T-helper 1 cell (primary cell): ENCODE measurements at places on chromosomes 11 and 22.

- no peak for DNase-seq
Observed at GRCh38 chr11:119359365-119360214, 13.1 kb upstream of the MFRP start.

DNA sequence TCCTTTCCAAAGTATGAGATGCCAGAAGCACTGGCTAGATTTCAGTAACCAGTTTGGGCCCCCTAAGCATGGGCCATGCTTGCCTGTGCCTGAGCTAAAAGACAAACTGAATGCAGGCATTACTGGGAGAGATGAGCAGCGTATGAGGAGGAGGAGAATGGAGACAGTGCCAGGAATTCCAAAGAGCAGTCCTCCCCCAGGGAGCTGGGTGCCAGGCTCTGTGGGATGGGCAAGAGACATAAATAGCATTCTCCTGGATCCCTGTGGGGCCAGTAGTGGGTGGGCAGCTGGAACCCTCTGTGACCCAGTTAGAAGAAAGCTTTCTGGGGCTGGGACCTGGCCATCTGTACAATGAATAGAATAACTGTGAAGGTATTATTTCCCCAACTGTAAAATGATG lies 235.6 kb downstream of the KCNA4 start:
- DNase-seq: no peak

DNA sequence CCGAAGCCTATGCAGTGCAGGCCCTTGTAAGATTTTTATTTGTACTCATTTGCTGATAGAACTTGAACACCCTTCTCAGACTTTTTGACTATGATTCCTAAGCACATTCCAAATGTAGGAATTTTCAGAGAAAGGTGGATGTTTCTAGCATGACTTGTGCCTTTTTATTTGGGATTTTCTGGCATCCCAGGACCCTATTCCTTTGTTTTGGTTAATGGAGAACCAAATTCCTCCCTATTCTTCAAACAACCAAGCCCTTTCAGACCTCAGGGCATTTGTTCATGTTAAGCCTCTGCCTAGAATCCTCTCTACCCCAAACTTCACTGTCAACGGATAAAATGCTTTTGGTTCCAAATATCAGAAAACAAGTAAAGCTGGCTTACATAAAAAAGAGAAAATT lies 371.1 kb downstream of the DDX10 start:
- DNase-seq: no peak

- peak; percentile 20 for DNase-seq
Observed at GRCh38 chr11:125429174-125429707, 66.8 kb downstream of the FEZ1 start.

GRCh38 chr11:131033151-131033651 lies 116.9 kb upstream of the SNX19 start:
- DNase-seq: no peak

DNA sequence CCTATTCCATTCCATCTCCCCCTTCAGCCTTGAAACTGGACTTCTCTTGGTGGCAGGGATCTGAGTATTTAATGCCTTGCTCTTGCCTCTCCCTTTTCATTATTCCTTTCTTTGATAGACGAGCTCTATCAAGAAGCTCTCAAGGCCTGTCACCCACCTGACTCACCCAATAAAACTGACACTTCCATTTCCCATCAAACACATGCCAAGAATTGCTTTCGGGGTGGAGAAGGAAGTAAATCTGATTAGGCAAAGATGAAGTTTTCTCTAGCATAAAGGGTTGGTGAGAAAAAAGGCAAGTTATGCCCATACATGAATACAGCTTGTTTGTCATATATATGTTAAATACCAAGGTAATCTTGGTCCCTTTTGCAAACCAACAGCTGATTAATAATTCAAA lies 34.9 kb upstream of the MYEOV start:
- no peak for DNase-seq

DNA sequence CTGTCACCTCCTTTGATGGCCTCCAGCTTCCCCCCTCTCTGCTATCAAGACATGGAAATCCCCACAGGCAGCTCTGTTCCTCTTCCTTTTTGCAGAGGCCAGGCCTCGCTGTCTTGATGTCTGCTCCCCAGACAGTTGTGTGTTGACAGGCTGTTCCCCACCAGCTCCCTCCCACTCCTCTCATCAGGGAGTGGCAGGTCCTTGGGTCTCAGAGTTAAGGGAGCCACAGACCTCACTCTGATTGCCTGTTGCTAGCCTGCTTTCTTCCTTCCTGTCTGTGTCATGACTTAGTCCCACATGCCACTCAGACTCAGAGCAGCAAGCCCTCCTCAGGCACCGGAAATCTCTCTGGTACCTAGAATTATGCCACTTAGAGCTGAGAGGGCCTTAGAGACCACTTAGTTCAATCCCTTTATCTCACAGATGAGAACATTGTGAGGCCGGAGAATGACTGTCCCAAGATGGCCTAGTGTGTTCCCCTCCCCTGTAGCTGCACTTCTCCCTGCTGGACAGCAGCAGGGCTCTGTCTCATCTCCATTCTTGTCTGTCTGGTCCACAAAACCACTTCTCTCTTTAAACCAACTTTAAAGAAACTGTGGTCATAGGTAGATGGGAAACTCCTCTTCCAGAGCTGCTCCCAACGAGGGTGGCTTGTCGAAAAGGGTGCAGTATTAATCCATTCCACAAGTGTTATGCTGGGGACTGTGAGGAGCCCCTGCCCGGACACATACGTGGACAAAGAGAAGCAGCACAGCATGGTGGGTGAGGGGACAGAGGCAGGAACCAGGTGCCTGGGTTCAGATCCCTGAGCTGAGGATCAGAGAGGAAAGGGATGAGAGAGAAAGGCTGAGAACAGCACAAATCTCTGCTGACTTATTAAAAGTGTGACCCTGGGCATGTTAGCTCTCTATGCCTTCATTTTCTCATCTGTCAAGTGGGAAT lies 4.2 kb downstream of the AMPD3 start:
- peak; percentile 61 for DNase-seq

GRCh38 chr22:32880505-32880892 lies 79.0 kb downstream of the TIMP3 start:
- no peak for DNase-seq

DNA sequence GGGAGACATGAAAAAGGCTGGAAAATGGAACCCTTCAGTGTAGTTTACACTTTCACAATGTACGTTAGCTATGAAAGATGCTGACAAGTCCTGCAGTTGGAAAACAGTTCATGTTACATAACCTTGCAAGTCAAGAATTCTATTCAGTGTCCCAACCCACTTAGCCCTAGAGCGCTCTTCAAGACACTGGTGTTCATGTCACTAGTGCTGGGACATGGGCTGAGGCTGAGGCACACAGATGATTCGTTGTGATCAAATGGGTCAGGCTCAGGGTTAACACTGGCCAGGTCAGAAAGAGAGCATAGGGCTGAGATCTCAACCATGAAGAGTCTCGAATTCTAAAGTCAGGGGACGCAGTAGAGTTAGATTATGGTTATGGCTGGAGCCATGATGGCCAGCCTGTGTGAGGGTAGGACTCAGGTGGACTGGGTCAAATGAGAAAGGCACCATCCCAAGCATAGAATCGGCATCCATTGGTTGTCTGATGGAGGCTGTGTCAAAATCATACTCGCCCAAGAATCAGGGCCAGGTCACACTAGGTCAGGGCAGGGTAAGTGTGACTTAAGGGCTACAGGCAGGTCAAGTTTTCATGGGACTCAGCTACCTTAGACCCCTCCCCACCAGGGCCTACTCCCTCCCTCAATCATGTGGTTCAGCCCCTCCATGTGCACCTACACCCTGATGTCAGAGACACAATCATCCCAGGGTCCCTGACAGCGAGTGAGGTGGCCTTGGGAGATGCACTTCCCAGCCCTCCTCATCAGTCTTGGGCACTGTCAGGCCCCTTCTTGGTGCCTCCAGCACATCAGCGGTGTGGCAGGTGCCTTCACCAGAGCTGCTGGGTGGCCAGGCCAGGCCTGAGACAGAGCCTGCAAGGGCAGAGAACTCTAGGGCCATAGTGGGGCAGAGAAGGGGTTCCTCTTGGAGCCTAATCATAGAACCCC lies 20.2 kb downstream of the IGLL5 start:
- no peak for DNase-seq

- DNase-seq: no peak
Observed at GRCh38 chr22:44630826-44631225, 71.2 kb upstream of the PRR5 start.

GRCh38 chr11:69466039-69466438 lies 15.4 kb upstream of the LINC01488 start:
- DNase-seq: no peak

GRCh38 chr11:102849311-102849710 lies 5.9 kb upstream of the MMP3 start:
- DNase-seq: no peak

- no peak for DNase-seq
Observed at GRCh38 chr22:26321469-26321913, 107.6 kb upstream of the ASPHD2 start.

DNA sequence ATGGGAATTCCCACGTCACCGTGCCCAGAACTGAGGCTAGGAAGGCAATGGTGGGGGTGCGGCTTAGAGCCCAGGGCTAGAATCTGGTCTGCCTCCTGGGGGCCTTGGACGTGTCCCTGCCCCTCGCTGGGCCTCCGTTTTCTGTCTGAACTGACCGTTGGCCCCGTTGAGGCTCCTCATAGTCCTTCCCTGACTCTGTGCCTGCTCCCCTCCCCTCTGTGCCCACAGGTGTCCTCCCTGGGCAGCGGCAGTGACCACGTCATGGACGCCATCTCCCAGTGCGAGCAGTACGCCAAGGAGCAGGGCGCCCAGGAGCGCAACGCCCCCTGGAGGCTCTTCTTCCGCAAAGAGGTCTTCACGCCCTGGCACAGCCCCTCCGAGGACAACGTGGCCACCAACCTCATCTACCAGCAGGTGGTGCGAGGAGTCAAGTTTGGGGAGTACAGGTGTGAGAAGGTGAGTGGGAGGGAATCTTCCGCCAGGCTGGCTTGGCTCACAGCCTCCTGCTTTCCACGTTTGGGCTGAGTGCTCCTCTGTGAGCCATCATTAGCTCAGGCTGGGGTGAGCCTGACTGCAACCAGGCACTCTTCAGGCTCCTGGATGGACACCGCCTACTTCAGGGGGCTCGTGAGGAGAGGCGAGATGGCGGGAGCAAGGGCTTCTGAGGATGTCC lies 63.9 kb downstream of the MYO7A start:
- DNase-seq: peak; percentile 17

- no peak for DNase-seq
Observed at GRCh38 chr11:8068605-8069221, 12.3 kb upstream of the TUB start.

GRCh38 chr11:104764710-104765045 lies 133.6 kb downstream of the CASP12 start:
- no peak for DNase-seq

DNA sequence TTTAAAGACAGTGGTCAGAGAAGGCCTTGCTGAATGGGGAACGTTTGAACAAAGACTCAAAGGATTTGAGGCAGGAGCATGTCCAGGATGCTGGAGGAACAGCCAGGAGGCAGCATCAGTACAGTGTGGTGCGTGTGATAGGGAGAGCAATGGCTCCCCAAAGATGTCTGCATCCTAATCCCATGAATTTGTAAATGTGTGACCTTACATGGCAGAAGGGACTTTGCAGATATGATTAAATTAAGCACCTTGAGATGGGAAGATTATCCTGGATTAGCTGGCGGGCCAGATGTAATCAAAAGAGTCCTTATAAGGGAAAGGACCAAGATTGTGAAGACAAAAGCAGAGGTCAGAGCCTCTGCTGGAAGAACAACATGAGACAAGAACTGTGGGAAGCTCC lies 24.6 kb upstream of the FAT3 start:
- DNase-seq: no peak

DNA sequence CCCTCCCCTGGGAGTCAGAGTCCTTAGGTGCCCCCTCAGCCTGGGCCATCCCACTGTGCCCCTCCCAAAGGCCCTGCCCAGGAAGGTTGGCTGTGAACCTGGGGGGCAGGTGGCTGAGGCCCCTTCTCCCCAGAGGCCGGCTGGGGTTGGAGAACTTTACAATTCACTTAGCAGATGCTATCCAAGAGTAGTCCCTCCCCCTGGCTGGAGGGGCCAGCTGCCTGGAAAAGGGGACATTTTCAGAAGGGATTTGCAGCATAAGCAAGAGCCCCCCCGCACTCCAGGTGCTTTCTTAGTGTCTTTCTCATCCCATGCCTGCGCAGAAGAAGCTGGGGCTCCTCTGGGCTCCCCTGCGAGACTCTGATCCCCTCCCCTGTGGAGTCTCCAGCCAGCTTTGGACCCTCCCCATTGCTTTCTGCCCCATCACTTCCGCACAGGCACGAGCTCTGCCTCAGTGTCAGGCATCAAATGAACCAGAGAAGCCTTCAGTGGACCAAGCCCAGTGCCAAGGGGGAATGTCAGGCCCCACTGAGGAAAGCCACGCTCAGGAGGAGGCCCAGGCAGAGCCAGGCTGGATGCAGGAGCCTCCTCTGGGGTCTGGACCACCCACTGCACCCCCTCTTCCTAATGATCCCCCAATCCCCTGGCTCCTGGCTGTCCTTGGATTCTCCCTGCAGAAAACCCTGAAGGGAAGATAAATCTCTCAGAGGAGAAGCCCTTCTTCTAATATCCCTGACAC lies 3.7 kb downstream of the SSTR3 start:
- DNase-seq: no peak

GRCh38 chr22:19784384-19785175 lies 24.0 kb downstream of the TBX1 start:
- no peak for DNase-seq

GRCh38 chr11:118923721-118924587 lies 1.8 kb downstream of the BCL9L start:
- DNase-seq: no peak

- DNase-seq: no peak
Observed at GRCh38 chr11:120518356-120518755, 6.8 kb downstream of the GRIK4 start.

DNA sequence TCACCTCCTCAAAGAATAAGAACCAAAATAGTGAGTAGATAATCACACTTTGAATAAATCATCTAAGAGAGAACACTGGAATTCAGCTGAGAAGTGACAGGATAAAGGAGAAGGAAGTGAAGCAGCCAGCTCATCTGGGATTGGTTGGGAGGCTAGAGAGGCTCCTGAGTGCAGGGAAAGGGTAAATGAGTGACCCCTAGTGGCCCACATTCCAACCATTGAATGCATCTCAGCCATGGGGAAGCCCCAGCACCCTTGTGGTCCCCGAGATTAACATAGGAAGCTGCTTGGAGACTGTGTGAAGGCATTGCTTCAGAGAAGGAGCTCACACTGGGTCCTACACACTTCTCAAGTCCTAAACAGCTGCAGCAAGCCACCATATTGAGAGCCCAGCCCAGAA lies 82.3 kb downstream of the JRKL start:
- DNase-seq: no peak

GRCh38 chr11:121482231-121483129 lies 29.7 kb upstream of the SORL1-AS1 start:
- peak; percentile 46 for DNase-seq

DNA sequence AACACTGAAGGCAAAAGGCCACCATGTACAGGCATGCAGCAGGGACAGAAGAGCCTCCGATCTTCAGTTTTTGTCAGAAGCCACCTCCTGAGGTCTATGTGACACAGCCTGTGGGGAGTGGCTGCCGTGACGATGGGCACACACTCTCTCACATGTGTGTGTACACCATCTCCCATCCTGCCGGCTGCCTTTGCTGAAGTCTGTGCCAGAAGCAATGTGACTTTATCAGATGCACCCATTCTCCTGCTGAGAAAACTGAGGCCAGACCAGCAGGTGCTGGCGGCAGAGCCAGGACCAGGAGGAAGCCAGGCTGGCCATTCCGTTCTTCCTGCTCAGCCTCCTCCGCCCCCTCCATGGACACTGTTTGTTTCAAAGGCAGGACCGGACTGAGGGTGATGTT lies 16.7 kb downstream of the SHANK2 start:
- no peak for DNase-seq
